ENCODE measurements at places on chromosomes 12 and 14. TPM values are rescaled to one million over a fixed set of nuclear protein-coding genes. Genes with fewer than 3 reads are reported as not detected.

The B3GNT4 gene
- total RNA-seq = not detected

The VWF gene
- 350 TPM for total RNA-seq

The CCDC184 gene
- 0.67 TPM for total RNA-seq

The CFAP54 gene
- total RNA-seq = 0.48 TPM

The DLK1 gene
- 1.2 TPM for total RNA-seq

The MYL6 gene
- total RNA-seq = 792 TPM

GRCh38 chr12:106879612-106880011 is 76.1 kb upstream of the TMEM263 start:
- no peak for DNase-seq

DNA sequence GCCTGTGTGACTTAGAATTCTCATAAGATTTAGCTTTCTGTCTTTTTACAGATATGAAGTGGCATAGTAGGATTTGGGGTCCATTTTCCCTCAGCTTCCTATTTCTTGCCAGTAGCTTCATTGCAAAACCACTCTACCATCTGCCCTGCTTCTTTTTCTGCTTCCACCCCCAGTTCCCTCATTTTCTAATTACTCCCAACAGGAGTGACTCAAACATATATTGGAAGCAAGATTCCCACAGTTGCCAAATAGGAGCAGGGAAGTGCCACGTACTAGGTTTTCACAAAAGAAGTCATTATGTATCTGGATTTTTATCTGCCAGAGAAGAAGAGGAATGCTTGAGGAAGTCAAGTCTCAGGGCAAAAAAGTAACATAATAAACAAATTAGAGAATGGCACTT is 64.1 kb downstream of the ANO4 start:
- DNase-seq = no peak

DNA sequence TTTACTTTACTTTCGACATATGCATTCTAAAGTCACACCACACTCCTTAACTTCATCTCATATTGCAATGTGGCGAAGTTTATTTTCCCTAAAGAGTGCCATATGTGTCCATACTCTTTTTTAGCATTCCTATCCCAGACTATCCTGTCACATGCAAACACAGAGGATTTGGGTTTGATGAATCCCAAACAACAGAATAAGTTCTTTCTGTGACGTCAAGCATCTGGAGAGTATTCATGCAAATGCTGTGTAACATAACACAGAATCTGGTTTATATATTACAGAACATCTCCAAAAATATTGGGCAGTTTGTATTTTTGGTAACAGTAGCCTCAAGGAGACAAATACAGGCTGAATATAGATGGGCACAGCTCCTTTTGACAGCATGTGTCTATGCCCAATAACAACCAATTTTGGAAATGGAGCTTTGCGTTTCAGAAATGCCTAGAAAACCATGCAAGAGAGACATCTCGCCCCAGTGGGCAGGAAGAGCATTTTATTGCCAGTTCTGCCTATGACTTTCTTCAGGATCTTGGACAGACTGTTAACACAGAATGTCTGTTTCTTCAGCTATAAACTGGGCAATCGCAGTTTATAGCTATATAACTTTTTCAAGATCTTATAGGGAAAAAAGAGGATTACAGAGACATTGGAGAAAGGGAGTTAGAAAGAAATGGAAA is 190.8 kb downstream of the ADAMTS20 start:
- no peak for DNase-seq

DNA sequence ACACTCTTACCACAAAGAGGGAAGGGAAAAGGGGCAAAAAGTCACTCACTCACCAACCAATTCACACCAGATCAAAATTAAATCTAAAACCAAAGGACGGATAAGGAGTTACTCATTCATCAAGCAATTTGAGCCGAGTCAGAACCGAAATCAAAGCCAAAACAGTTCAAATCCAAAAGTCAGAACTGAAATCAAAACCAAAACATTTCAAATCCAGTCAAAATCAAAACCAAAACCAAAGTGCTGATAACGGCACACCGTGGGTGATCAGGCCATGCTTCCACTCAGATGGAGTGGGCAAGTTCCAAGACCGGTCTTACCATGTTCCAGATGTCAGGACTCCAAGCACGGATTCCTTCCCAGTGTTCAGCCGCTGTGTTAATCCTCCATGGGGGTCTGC is 139.5 kb downstream of the SLC38A6 start:
- no peak for DNase-seq

DNA sequence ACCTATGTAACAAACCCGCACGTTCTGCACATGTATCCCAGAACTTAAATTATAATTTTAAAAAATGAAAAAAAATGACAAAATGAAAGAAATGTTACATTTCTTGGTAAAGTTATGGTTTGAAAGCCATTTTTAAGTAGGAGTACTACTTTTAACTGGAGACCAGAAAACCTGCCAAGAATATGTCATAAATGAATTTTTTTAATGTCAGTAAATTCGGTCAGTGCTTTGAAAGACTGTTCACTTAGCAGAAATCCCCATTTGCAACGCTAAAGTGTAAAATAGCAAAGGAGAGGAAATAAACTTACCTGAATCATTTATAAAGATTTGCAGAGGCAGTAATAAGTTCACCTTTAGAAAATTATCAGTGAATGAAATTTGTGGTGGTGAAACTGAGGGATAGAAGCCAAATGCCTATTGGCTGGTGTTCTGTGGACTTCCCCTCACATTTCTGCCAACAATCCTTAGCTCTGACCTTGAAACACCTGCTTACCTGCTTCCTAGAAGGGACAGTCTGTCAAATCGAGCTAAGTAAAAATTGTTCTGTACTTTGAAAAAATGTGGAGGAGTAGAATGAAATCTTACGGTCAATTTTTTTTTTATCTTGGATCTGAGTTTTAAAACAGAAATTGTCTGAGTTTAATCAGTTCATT is 714.2 kb downstream of the SLC6A15 start:
- DNase-seq = no peak

GRCh38 chr12:40907115-40907527 is 214.9 kb downstream of the CNTN1 start:
- no peak for DNase-seq

DNA sequence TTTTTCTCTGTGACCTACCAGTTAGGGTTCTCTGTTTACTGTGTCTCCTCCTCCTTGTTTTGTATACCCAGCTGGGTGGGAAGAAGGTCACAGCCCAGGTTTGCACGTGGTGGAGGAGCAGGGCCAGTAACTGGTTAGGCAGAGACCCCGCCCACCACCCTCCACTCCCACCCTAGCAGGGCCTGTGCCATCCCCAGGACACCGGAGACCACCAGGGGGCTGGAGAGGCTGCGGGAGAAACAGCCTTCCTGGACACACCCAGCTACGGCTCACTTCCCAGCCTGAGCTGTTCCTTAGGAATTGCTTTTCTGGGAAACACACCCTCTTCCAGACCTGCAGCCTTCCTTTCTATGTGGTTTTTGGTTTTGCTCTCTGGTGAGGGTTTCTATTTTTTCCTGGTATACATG is 21.1 kb downstream of the BDKRB2 start:
- no peak for DNase-seq

GRCh38 chr12:18811273-18811672 is 73.4 kb downstream of the CAPZA3 start:
- no peak for DNase-seq

DNA sequence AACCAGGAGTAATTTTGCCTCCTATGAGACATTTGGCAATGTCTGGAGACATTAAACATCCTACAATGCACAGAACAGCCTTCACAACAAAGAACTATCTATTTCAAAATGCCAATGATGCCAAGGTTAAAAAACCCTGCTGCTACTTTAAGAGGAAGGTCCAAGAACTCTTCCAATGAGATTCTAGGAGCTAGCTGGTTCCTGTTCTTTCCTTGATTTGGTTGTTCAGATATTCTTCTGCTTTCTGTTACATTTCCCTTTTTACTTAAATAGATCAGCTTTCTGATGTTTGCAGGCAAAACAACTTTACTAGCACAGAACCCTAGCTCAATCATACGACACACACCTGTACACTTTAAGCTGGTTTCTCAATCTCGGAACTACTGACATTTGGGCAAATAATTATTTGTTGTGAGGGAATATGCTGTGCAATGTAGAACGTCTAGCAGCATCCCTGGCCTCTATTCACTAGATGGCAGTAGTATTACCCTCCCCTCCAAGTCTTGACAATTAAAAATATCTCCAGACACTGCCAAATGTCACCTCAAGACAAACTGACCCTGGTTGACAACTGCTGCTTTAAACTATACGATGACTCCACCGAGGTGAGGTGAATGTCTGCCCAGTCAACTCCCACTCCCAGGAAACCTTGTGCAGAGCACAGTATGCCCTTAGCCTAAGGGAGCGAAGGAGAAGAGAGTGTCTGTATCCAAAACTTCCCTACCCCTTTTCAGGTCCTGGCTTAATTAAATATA is 4.4 kb downstream of the BLTP3B start:
- no peak for DNase-seq

DNA sequence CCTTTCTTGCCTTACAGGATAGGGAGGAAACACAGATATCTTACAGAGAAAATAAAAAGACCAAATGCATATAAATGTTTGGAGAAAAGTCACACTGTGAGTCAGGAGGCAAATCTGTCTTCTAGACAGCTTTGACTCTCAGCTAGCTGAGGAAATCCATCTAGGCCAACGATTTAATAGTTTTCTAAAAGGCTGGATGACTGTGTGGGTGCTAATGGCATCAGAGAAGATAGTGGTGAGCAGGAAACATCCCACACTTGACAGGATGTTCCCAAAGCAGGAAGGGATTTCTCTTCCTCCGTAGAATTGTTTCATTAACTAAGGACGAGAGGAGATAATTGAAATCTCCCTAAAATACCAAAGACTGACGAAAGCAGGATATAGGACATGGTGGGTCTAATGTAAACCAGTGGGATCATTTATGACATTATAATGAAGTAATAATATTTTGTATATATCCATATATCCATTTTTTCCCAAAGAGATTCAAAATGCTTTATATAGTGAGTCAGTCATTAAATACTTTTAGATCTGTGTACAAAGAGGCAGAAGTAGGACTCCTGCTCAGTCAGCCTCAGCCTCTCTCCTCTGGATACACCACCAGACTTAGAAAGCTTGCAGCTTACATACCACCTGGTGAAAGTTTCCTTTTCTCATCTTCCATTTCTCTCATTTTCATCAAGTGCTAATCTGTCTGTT is 44.3 kb upstream of the PSMA6 start:
- DNase-seq = no peak

DNA sequence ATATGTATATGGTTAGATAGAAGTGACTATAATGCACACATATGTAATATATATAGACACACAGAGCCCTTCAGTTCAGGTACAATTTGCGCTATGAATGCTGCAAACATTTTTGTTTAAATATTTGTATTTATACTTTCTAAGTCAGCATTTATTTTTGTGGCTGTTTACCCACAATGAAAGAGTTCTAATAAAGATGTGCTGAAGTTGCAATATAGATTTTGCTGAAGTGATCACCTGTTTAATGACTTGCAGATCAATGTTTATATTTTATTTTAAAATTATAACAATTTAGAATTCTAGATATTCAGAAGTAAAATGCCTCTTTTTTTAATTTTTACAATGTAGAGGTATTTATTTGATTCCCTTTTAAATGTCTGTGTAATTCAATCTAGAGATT is 3.5 kb downstream of the FOXG1 start:
- DNase-seq = no peak

DNA sequence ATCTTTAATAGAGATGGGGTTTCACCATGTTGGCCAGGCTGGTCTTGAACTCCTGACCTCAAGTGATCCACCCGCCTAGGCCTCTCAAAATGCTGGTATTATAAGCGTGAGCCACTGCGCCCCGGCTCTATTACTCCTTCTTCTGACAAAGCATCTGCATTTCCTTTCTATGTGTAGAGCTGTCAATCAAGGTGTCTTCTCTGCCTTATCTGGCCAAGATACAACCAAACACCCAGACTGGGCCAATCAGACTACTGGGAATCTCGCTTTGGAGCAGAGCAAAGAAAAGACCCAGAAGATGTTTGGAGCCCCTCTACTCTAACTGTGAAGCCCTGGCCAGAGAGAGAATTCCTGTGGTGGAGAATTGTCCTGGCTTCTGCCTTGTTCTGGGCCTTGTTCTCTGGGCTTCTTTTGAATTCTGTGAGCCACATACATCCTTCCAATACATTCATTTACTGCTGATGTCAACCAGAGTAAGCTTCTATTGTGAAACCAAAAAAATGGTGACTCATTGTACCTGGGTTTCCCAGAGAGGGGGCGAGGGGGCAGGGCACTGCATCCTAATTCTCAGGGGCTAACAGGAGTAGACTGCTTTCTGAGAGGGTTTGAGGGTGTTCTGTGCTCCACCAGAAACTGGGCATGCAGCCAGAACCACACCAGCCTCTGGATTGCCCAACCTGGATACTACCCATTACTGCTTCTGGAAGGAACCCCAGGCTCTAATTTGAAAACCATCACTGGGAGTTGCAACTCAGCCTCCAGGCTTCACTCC is 18.8 kb upstream of the FLVCR2 start:
- no peak for DNase-seq

GRCh38 chr12:84785951-84786350 is 126.6 kb downstream of the SLC6A15 start:
- DNase-seq = no peak

DNA sequence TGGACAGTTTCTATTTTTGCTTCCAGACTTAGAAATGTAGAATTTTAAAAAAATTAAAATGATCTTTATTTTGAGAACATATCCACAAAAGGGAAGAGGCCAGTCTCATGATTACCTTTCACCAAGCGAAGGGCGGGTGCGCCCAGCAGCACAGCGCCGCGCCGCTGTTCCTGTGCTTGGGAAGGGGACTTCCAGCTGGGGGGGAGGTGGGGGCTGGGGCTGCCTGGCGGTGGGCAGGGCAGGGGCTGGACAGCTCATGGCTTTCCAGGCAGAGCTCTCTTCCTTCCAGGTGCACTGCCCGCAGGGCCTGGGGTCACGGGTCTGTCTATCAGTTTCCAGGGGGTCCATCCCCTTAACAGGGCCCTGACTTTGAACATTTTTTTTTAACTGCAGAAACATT is 199.9 kb downstream of the TTC7B start:
- DNase-seq = peak; percentile 58

DNA sequence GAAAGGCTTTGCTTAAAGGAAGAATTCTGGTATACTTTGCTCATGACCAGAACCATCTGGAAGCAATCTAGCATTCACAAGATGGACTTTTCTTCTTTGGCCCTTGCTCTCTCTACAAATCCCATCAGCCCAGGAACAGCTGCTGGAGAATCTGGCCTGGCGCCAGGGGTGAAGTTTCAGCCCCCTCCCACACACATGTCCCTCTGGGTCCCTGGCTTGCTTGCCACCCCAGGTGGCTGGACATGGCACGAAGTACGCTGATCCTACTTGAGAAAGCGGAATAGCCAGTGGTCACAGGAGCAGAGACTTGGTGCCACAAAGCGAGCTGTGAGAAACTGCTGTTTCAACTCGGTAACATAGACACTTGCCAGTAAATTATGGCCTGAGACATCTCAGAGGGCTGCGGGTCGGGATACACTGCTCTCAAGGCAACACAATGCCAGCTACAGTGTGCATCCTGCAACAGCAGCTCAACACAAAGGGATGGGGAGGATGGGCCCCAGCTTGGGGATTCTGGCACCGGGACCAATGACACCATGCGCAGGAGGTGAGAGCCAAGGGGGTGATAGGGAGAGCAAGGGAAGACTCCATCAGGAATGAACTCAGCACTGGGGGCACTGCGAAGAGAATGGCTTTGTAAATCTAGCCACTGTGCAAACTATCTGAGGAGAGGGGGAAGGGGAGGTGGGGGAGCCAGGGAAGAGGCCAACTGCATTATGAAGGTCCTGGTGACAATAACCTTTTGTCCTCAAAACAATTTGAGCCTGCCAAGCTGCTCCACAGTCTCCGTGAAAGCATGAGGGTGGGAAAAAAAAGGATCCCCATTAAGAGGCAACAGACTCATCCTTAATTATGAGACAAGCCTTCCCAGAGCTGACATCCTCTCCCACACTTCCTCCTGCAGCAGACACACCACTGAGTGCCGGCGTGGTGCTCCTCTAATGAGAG is 219.9 kb downstream of the PPM1H start:
- no peak for DNase-seq

- peak; percentile 46 for DNase-seq
Observed at GRCh38 chr14:101082036-101082435, 178.5 kb upstream of the RTL1 start.
